ENCODE measurements at places on chromosomes 5 and 9. TPM values are rescaled to one million over a fixed set of nuclear protein-coding genes. Genes with fewer than 3 reads are reported as not detected.

DNA sequence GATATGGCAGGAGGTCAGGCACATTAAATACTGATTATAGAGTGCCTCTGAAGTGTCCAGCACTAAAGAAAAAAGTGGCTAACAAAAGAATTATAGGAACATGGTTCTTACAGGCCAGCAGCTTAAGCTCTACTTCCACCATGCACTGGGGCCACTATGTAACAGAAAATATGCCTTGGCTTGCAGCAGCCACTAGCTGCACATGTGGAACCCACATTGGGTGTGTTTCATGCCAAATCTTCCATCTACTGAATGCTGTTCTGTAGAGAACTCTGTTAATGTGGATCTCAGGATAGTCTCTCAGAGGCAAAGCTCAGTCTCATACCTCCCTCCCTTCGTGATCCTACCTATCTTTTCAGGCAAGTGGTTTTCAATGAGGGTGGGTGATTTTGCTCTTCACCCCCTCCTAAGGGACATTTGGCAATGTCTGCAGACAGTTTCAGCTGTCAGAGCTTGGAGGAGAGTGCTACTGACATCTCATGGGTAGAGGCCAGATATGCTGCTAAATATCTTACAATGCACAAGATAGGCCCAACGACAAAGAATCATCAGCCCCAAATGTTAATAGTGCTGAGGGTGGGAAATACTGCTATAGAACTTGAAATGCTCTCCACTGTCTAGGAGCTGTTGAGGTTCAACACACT lies 218.9 kb downstream of the TARS1 start:
- H3K4me3 ChIP-seq, result no peak overlapping the region
- H3K27ac ChIP-seq, result no peak overlapping the region
- no peaks in the 10 kb centered on the region for H3K27me3 ChIP-seq
- no peaks in the 10 kb centered on the region for H3K36me3 ChIP-seq

- DNase-seq, result no peak
- no peak overlapping the region for H3K4me3 ChIP-seq
- 0 out of 2 replicates have a peak, but pooled peaks cover 3% of the 10 kb centered on the region for H3K4me1 ChIP-seq
- H3K36me3 ChIP-seq, result no peaks in the 10 kb centered on the region
These were observed 15.8 kb downstream of the ISL1 start for GRCh38 chr5:51398875-51399642.

GRCh38 chr5:24472518-24472917 lies 172.3 kb downstream of the CDH10 start:
- no peaks in the 10 kb centered on the region for H3K36me3 ChIP-seq
- no peak overlapping the region for H3K4me3 ChIP-seq
- H3K27me3 ChIP-seq, result no peaks in the 10 kb centered on the region
- no peak for DNase-seq

The BASP1 gene
- 445 TPM for total RNA-seq

The C9orf153 gene
- total RNA-seq, result not detected

The NFIL3 gene
- 6.2 TPM for total RNA-seq
